Fibroblast of the conjunctiva (primary cell): ENCODE measurements at places on chromosomes 5 and 9.
A peak's percentile ranks its signal among the peaks of the same experiment; 100 is the strongest.

GRCh38 chr9:19397845-19398244 is 11.0 kb upstream of the ACER2 start:
- DNase-seq: no peak

DNA sequence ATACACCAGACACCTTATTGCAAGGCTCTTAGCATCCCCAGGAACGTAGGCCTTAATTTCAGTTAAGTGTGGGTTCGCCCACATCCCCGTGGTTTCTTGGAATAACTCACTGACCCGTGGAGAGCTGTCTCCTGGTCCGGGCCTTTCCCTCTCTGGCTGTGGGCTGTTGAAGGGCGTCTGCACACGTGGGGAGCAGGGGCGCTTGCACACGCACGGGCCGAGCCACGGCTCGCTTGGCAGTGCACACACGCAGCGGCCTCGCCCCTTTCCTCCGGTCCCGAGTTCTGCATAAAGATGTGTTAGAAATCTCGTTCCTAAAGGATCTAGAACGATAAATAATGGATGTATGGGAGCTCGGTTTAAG is 141.9 kb downstream of the PBX3 start:
- DNase-seq: no peak

DNA sequence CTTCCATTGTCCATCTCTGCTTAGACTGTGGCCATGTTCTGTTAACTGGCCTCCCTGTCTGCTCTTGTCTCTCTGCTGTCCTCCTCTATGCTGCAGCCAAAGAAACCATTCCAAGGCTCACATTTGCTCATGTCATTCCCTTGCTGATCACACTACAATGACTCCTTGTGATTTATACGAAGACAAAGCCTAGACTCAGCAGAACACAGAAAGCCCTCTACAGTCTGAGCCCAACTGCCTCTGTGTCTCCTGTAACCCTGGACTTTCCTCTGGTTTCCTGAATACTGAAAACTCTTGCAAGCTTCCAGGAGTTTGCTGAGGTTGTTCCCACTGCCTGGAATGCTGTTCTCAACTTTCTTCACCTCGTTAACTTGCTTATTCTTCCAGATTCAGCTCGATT is 191.8 kb downstream of the TMEM38B start:
- DNase-seq: no peak

- no peak for DNase-seq
These were observed 590 bp downstream of the PCDHA6 start for GRCh38 chr5:140828362-140828737.

DNA sequence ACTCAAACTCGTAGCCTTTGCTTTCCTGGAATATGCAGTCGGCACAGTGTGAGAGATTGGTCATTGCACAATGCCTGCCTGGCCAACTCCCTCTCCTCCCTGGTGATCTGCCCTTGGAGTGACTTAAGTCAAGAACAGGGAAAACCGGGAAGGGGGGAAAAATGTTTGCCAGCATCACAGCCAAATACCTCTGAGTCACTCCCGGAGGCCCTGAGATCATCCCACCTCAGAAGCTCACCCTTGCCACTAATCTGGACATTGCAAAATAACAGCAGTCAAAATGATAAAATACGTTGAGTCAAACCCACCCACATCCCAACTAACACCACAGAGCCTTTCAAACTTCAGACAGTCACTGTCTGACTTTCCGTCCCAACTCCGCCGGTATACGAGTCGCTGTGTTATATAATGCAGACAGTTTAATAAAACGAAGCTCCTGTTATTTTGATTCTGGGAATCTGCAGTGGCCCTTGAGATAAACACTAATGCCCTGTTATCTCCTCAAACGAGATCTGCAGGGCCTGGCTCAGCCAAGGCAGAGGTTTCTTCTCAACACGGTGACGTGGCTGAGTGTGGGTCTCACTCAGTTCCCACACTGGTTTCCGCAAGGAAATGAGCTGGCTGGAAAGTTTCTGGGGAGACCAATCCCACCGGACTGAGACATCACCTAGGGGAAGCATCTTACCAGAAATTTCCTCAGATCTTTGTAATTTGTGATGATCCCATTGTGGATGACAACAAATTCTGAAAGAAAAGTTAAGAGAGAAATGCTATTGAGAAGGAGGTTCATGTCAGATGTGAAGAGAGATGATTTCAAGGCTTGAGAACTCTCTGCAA is 22.1 kb downstream of the GFPT2 start:
- peak; percentile 90 for DNase-seq

- no peak for DNase-seq
These were observed 121.2 kb upstream of the ST8SIA4 start for GRCh38 chr5:101024299-101024698.

GRCh38 chr5:132180134-132180745 is 47.4 kb downstream of the P4HA2 start:
- peak; percentile 62 for DNase-seq

DNA sequence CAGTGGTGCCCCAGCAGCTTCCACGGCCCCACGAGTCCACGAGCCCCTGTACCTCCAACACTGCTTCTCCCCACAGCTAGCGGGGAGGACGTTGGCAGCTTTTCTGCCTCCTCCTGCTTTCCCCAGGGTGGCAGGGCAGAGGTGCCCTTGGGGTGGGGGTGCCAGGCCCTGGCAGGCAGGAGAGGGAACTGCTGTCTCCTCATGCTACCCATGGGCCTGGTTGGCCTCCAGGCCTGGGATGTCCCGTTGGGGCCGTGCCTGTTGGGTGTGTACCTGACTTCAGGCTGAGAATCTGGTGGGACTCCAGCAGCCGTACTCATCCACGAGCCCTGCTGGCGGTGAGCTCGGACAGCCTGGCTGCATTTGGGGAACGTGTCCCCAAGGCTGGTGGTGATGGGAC is 27.3 kb downstream of the RXRA start:
- DNase-seq: no peak

DNA sequence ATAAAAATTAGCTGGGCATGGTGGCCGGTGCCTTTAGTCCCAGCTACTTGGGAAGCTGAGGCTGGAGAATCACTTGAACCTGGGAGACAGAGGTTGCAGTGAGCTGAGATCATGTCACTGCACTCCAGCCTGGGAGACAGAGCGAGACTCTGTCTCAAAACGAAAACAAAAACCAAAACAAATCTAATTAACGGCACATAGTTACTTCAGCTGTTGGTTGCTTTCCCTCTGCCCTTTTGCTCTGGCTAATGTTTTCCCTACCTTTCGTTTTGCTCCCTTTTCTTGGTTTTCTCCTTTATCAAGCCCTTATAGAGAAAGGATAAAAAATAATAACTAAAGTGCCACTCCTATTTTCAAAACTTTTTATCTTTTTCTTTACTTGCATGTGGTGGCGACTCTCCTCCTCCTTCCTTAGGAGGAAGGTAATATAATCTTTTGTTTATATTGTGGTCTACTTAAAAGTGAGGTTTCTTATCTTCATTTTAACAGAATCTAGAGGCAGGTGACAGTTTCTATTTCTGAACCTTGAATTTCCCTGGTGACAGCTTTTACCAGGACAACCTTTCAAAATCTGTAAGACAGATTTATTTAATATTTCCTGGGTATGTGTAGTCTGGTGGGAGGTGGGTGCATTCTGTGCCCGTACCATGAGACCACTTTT is 125.4 kb downstream of the ARHGEF28 start:
- no peak for DNase-seq

GRCh38 chr5:74164725-74165235 is 475.7 kb downstream of the ENC1 start:
- no peak for DNase-seq

- DNase-seq: peak; percentile 57
These were observed 38.2 kb downstream of the CLINT1 start for GRCh38 chr5:157820593-157821252.

- no peak for DNase-seq
These were observed 64.8 kb downstream of the GDNF start for GRCh38 chr5:37774912-37775483.

DNA sequence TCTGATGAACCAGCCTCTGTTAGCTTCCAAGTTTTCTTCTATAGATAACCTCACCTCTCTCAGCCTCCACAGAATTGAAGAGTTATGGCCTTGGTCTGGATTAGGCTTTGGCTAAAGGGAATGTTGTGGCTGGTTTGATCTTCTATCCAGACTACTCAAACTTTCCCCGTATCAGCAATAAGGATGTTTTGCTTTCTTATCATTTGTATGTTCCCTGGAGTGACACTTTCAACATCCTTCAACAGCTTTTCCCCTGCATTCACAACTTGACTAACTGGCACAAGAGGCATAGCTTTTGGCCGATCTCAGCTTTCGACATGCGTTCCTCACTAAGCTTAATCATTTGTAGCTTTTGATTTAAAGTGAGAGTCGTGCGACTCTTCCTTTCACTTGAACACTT is 28.1 kb upstream of the GNE start:
- no peak for DNase-seq

DNA sequence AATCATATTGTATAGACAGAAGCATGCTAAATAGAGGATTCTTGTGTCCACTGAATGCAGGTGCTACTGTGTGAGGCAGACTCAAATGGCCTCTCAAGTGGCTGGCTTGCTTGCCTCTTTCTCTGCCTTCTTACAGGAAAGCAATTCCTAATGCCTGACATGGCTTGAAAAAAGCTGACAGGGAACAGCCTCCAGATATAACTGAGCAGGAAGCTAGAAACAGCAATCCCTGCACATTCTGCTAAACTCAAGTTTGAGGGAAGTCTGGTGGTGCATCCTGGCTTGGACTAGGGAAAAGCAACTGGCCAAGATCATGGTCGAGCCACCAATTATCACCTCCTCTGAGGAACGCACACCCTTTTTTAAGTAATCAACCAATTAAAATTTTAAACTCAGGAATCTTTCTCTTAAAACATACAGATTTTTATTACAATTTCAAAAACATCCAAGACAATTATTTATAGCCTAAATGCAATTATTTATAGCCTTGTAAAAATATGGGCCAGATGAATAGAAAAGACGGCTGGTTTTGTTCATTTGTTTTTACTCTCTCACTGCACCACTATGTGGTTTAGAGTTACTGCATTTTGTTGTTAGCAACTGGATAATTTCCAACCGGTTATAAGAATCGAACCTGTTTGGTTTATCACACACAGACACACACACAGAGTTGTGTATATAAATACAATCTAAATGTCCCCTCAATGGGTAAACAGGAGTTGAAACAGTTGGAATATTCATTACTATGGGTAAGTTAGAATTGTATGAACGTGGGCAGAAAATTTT is 290.9 kb upstream of the ANKRD55 start:
- DNase-seq: no peak

DNA sequence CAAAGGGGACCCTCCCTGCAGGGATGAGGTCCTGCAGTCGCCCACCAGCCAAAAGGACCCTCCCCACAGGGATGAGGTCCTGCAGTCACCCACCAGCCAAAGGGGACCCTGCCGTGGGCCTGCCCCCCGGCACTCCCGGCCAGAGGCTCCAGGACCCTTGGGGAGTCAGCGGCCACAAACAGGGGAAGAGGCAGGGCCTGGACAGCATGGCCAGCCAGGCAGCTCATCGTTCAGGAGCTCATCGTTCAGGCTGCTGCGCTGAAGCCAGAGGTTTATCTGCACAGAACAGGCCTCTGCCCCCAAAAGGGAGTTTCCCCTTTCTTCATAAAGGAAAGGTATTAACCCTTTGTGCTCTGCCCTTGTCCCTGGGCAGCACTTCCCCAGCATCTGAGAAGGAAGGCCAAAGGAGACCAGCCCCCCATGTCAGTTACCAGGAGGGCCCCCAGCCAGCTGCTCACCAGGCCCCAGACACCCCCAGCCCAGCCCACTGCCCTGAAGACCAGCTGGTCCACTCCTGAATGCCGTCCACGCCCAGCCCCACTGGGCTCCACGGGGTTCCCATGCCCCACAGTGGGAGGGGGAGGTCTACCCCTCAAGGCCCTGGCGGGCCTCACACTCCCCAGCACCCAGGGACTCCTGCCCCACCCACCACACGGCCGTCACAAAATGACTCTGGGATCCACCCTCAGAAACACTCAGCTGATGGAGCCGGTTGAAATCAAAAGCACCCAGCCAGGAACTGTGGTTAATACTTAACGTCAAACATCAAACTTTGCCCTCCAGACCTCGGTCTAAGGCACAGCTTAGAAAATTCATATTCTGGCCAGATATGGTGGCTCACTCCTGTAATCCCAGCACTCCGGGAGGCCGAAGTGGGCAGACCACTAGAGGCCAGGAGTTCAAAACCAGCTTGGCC is 6.3 kb downstream of the SLC12A7 start:
- no peak for DNase-seq
